Articular chondrocyte of knee joint (primary cell): ENCODE measurements at places on chromosomes 16 and 17. TPM values are rescaled to one million over a fixed set of nuclear protein-coding genes. Genes with fewer than 3 reads are reported as not detected.

HYDIN gene
- total RNA-seq = 4.2 and 5.6 TPM in 2 replicates

TPPP3 gene
- total RNA-seq = 0.22 and 0.52 TPM in 2 replicates

MPP3 gene
- total RNA-seq = 8.2 and 8.6 TPM in 2 replicates

CDRT15L2 gene
- total RNA-seq = not detected in 2 replicates

CDH16 gene
- not detected in 2 replicates for total RNA-seq

ALDH3A1 gene
- total RNA-seq = 5.6 and 9.3 TPM in 2 replicates

GNGT2 gene
- total RNA-seq = 0.39 TPM in 1 of 2 replicates, not detected in the other

GFER gene
- 9.2 and 12.5 TPM in 2 replicates for total RNA-seq

MRPL38 gene
- 21.3 and 27.6 TPM in 2 replicates for total RNA-seq

CACNA1H gene
- not detected in 2 replicates for total RNA-seq

ZNF785 gene
- total RNA-seq = 10.5 and 11.1 TPM in 2 replicates

CDR2L gene
- 15.2 and 15.7 TPM in 2 replicates for total RNA-seq

BAIAP2 gene
- 26.0 and 45.4 TPM in 2 replicates for total RNA-seq

RAB26 gene
- total RNA-seq = 0.65 and 0.86 TPM in 2 replicates

CCL17 gene
- total RNA-seq = not detected in 2 replicates

NLRP1 gene
- total RNA-seq = 25.1 and 26.0 TPM in 2 replicates

AMZ2 gene
- total RNA-seq = 103 and 139 TPM in 2 replicates

ZNF764 gene
- total RNA-seq = 4.8 and 5.8 TPM in 2 replicates

DPEP2 gene
- not detected in 2 replicates for total RNA-seq

C16orf92 gene
- not detected in 2 replicates for total RNA-seq

ADGRG1 gene
- 1.4 and 3.1 TPM in 2 replicates for total RNA-seq

ZNF287 gene
- 11.2 and 12.6 TPM in 2 replicates for total RNA-seq
